ENCODE measurements at places on chromosomes 7 and 10. TPM values are rescaled to one million over a fixed set of nuclear protein-coding genes. Genes with fewer than 3 reads are reported as not detected.

SND1 gene
- 139 TPM for total RNA-seq

DNA sequence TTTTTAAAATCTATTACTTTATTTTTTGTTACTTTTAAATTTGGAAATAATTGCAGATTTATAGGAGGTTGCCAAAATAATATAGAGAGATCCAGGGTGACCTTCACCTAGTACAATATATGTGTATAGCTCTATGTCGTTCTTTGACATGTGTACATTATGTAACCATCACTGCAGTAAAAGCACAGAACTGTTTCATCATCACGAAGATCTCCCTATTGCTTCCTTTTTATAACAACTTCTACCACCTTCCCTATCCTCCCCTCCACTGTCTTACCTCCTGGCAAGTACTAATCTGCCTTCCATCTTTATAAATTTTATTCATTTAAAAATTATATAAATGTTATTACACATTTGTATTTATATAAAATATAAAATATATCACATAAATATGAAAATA, 251.0 kb downstream of the AUTS2 start:
- H3K27ac ChIP-seq: no peak overlapping the region
- H3K4me3 ChIP-seq: no peak overlapping the region
- no peaks in the 10 kb centered on the region for H3K4me1 ChIP-seq
- no peak for DNase-seq
- H3K36me3 ChIP-seq: no peaks in the 10 kb centered on the region

DNA sequence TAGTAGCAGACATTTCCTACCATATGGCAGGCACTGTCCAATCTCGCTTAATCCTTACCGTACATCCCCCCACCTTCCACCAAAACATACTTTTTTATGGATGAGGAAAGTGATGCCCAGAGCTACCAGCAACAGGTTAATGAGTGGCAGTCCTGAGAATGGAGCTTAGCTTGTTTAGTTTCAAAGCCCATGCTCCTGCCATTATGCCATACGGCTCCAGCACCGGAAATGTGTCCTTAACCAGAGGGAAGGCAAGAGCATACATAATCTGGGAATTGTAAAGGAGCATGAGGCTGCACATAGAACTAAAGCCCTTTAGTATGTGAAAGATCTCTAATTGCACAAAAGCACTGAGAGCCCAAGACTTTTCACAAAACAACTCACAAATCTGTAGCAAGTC, 155.9 kb upstream of the PHYHIPL start:
- H3K27me3 ChIP-seq: peaks cover 50% of the 10 kb centered on the region
- H3K27ac ChIP-seq: no peak overlapping the region
- DNase-seq: no peak
- H3K36me3 ChIP-seq: no peaks in the 10 kb centered on the region
- no peaks in the 10 kb centered on the region for H3K4me1 ChIP-seq

DNA sequence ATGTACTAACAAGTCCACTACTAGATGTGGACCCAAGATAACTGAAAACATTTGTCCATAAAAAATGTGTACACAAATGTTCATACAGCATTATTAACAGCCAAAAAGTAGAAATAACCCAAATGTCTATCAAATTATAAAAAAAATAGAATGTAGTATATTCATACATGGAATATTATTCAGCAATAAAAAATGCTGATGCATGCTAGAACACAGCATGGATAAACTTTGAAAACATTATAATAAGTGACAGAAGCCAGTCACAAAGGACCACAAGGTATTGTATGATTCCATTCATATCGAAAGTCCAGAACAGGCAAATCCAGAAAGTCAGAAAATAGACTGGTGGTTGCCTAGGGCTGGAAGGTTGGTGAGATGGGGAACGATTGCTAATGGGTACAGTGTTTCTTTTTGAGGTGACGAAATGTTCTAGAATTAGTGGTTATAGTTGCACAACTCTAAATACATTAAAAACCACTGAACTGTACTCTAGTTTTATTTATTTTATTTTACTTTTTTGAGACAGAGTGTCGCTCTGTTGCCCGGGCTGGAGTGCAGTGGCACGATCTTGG, 43.3 kb upstream of the ANLN start:
- no peaks in the 10 kb centered on the region for H3K27me3 ChIP-seq
- H3K36me3 ChIP-seq: no peaks in the 10 kb centered on the region
- DNase-seq: no peak
- H3K4me3 ChIP-seq: no peak overlapping the region
- H3K4me1 ChIP-seq: no peaks in the 10 kb centered on the region

DNA sequence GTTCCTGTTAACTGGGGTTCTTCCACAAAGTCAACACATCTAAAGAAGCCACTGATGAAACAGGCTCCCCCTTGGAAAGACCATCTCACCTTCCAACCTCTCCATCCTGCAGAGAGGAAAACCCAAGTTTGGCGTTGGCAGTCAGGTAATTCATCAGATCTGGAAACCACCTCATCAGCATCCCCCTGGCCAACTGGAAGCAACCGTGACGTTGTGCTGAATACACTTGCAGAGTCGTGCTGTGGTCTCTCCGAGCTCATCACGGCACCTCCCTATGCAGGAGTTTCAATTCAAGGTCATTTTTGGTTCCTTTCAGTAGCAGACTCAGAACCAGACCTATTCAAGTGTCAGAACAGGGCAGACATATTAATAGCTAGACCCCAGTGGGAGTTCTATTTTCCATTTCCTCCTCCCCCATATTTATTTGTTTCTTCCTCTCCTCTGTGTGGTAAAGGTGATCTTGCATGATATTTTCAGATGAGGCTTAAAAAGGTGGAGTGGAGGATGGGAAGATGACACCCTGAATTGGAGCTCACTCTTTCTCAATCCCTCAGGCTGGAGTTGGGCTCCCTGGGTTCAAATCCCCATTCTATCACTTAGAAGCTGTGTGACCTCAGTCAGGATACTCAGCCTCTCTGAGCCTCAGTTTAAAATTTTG, 149.1 kb upstream of the ADO start:
- no peak overlapping the region for H3K27ac ChIP-seq
- H3K4me1 ChIP-seq: peaks cover 24% of the 10 kb centered on the region
- H3K4me3 ChIP-seq: no peak overlapping the region
- no peaks in the 10 kb centered on the region for H3K27me3 ChIP-seq
- H3K36me3 ChIP-seq: no peaks in the 10 kb centered on the region
- DNase-seq: no peak

DDC gene
- total RNA-seq: not detected

GRCh38 chr10:52539463-52539862, 225.4 kb downstream of the DKK1 start:
- no peaks in the 10 kb centered on the region for H3K27me3 ChIP-seq
- no peaks in the 10 kb centered on the region for H3K36me3 ChIP-seq
- H3K4me3 ChIP-seq: peak overlapping the region; percentile 8

ACHE gene
- 1.3 TPM for total RNA-seq

DNA sequence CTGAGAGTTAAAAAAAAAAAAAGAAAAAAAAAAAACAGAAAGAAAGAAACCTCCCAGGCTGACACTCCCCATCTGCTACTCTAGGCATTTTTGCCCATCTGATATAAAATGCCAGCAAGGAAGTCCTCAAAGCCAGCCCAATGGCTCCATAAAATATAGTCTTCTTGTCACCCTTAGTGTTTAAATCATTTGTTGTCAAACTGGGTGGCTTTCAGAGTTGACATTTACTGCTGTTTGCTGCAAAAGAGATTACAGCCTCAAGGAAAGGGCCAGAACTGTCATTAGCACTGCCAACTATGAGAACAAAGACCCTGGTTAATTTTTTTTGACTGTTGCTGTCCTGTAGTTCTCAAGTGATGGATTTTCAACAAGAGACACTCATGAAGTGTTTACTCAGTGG, 86.5 kb downstream of the TRIL start:
- H3K4me3 ChIP-seq: no peak overlapping the region
- no peak for DNase-seq
- peaks cover 10% of the 10 kb centered on the region for H3K4me1 ChIP-seq
- H3K27me3 ChIP-seq: no peaks in the 10 kb centered on the region
- H3K27ac ChIP-seq: peak overlapping the region; percentile 20

PRF1 gene
- not detected for total RNA-seq

DNA sequence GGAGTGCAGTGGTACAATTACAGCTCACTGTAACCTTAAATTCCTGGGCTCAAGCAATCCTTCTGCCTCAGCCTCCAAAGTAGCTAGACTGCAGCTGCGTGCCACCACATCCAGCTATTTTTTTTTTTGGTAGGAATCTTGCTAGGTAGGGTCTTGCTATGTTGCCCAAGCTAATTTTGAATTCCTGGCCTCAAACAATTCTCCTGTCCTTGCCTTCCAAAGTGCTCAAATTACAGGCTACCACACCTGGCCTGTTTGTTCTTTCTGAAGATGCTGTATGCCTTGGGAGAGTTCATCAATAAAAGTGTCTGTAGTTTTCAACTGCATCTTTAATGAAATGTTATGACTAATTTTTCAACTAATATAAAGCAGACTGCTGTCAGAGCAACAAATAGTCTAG, 452 bp downstream of the SAMD9 start:
- peak overlapping the region; percentile 72 for H3K4me3 ChIP-seq
- H3K4me1 ChIP-seq: peaks cover 34% of the 10 kb centered on the region
- H3K27me3 ChIP-seq: no peaks in the 10 kb centered on the region
- H3K36me3 ChIP-seq: no peaks in the 10 kb centered on the region
- H3K27ac ChIP-seq: peak overlapping the region; percentile 92

PCDH15 gene
- total RNA-seq: not detected

FEZF1 gene
- total RNA-seq: not detected

PROSER2 gene
- total RNA-seq: 66.0 TPM

GRCh38 chr7:46129831-46130230, 208.8 kb upstream of the IGFBP3 start:
- no peaks in the 10 kb centered on the region for H3K27me3 ChIP-seq
- no peaks in the 10 kb centered on the region for H3K36me3 ChIP-seq
- peaks cover 15% of the 10 kb centered on the region for H3K4me1 ChIP-seq
- no peak for DNase-seq
- H3K4me3 ChIP-seq: no peak overlapping the region

CALY gene
- total RNA-seq: not detected

DNA sequence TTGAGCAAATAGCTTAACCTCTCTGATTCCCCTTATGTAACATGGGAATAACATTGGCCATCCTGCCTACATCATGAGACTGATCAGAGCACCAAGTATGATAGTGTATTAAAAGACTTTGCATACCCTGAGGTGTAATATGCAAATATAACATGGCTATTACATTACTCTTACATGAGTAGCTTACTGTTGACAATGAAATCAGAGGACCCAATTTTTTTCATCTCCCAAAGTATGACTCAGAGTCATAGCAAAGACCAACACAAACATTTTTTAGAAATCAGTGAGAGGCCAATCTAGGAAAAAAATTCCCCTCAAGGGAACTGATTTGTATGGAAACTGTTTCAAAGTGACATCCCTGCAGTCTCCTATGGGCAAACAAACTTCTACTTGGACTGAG, 47.0 kb upstream of the TMEM140 start:
- H3K4me1 ChIP-seq: no peaks in the 10 kb centered on the region
- no peaks in the 10 kb centered on the region for H3K36me3 ChIP-seq
- DNase-seq: peak; percentile 49
- no peak overlapping the region for H3K4me3 ChIP-seq

GRCh38 chr7:89133819-89134218, 338.3 kb upstream of the TEX47 start:
- no peaks in the 10 kb centered on the region for H3K36me3 ChIP-seq
- no peaks in the 10 kb centered on the region for H3K4me1 ChIP-seq

TMED4 gene
- total RNA-seq: 80.0 TPM

DNA sequence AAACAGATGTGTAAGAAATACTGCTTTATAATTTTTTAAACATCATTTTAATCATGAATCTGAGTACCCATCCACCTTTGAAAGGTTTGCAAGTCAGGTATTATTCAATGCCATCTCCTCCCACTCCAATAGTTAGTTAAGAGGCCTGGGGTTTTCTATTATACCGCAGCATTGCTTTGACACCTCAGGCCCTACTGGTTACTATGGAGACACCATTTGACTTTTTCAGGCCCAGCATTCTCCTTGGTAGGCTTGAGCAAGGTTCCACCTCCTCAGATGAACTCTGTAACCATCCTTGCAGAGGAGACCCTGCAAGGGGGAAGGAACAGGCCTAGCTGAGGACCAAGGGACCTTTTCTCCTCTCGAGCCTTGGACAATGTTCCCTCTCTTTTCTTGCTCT, 326.9 kb upstream of the NPSR1 start:
- H3K4me3 ChIP-seq: no peak overlapping the region
- H3K4me1 ChIP-seq: no peaks in the 10 kb centered on the region
- no peaks in the 10 kb centered on the region for H3K27me3 ChIP-seq
- H3K27ac ChIP-seq: no peak overlapping the region

RHOBTB1 gene
- total RNA-seq: 6.7 TPM

DNA sequence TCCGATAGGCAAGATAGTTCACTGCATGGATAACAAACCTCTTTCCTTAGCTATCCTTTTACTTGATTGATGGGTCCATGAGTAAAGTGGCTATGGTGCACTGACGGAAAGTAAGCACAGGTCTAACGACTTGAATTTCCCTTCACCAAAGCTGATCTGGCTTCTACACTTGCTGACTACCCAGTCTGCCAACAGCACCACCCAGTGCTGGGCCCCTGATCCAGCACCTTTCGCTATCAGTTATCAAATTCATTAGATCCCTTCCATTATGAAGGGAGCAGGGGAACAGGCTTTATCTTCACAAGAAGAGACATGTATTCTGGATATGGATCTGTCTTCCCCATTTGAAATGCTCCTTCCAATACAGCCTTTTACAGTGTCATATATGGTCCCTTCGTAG, 855.9 kb downstream of the GRID1 start:
- no peaks in the 10 kb centered on the region for H3K4me1 ChIP-seq
- no peak for DNase-seq
- no peaks in the 10 kb centered on the region for H3K36me3 ChIP-seq
- no peaks in the 10 kb centered on the region for H3K27me3 ChIP-seq
- H3K27ac ChIP-seq: no peak overlapping the region

FLNC gene
- total RNA-seq: 121 TPM

- H3K4me3 ChIP-seq: no peak overlapping the region
- no peak for DNase-seq
- H3K27ac ChIP-seq: no peak overlapping the region
- H3K27me3 ChIP-seq: no peaks in the 10 kb centered on the region
- H3K4me1 ChIP-seq: no peaks in the 10 kb centered on the region
Observed at GRCh38 chr10:83816942-83817341, 322.4 kb upstream of the GHITM start.

DNA sequence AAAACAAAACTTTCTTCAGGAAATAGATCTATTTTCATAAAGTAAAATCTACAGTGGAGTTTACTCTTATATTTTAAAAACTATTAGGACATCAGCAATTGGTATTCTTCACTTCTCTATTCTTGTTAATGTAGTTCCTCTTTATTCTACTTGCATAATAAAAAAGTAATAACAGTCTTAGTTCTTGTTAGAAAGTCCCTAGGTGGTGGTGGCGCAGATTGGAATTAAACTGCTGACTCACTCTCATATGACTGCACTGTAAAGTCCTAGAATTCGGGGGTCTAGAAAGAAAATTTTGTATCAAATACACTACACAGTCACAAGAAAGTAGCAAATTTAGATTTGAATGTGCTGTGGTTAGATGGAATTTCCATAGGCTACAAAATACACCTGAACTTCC, 44.6 kb upstream of the TES start:
- H3K4me1 ChIP-seq: peaks cover 16% of the 10 kb centered on the region
- H3K4me3 ChIP-seq: no peak overlapping the region
- DNase-seq: no peak

Measured in PC-3 (cell line).